OCI-LY7 (cell line): ENCODE measurements at places on chromosomes 1 and 21. TPM values are rescaled to one million over a fixed set of nuclear protein-coding genes. Genes with fewer than 3 reads are reported as not detected.

The CRYAA gene
- not detected in 2 replicates for total RNA-seq

The CD164L2 gene
- not detected in 2 replicates for total RNA-seq

The C1QB gene
- total RNA-seq, result not detected in 2 replicates

The PCNX2 gene
- total RNA-seq, result 26.9 and 30.6 TPM in 2 replicates

DNA sequence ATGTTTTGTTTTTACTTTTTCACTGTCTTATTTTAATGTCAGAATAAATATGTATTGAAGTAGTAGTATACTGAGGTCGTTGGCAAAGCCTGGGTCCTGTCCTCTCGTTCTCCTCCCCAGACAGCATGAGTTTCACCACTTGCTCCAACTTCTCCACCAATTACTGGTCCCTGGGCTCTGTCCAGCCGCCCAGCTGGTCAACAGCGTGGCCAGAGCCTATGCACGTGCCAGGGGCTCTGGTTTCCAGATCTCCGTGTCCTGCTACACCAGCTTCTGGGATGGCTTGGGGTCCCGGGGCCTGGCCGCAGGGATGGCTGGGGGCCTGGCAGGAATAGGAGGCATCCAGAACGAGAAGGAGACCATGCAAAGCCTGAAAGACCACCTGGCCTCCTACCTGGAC, 19.3 kb downstream of the PTPN14 start:
- no peak for DNase-seq

GRCh38 chr1:34758751-34759150, 789 bp upstream of the GJB4 start:
- no peak for DNase-seq

- DNase-seq, result no peak
Measured at GRCh38 chr1:184443201-184443600, 56.4 kb downstream of the C1orf21 start.
